CD8-positive, alpha-beta T cell (primary cell): ENCODE measurements at places on chromosomes 7 and 10. TPM values are rescaled to one million over a fixed set of nuclear protein-coding genes. Genes with fewer than 3 reads are reported as not detected.
A peak's percentile ranks its signal among the peaks of the same experiment; 100 is the strongest.

GRCh38 chr7:44149571-44150465, 8.7 kb upstream of the MYL7 start:
- DNase-seq, result no peak

- peak; percentile 72 for DNase-seq
Observed at GRCh38 chr7:101814991-101815825, 2.2 kb upstream of the CUX1 start.

DNA sequence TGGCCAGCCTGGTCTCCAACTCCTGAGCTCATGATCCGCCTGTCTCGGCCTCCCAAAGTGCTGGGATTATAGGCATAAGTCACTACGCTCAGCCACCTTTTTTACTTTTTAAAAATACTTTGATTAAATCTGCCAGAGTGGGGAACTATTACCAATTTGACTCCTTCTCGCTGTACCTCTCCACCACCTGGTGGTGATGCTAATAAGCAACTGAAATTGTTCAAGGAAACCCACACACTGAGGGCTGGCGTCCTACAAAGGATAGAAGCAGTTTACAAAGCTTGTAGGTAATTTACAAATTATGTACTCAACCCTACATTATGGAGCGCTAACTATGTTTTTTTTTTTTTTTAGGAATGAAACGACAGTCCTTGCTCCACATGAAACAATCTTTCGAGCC, 111.1 kb downstream of the CPED1 start:
- no peak for DNase-seq

ADAM8 gene
- total RNA-seq, result 67.0 TPM

TBXAS1 gene
- 0.97 TPM for total RNA-seq

C10orf67 gene
- total RNA-seq, result not detected
